Right renal cortex interstitium (tissue), 3 donors: ENCODE measurements at places on chromosomes 1 and 21. TPM values are rescaled to one million over a fixed set of nuclear protein-coding genes. Genes with fewer than 3 reads are reported as not detected.

GRCh38 chr1:6059866-6060265 is 14.2 kb downstream of the KCNAB2 start:
- DNase-seq, result no peak

GRCh38 chr1:15941044-15941840 is 34.7 kb downstream of the ZBTB17 start:
- no peak for DNase-seq

- no peak for DNase-seq
These were observed 153.3 kb upstream of the RUNX1 start for GRCh38 chr21:35202431-35202830.

GRCh38 chr1:43446388-43446740 is 7.4 kb downstream of the HYI start:
- no peak for DNase-seq

DNA sequence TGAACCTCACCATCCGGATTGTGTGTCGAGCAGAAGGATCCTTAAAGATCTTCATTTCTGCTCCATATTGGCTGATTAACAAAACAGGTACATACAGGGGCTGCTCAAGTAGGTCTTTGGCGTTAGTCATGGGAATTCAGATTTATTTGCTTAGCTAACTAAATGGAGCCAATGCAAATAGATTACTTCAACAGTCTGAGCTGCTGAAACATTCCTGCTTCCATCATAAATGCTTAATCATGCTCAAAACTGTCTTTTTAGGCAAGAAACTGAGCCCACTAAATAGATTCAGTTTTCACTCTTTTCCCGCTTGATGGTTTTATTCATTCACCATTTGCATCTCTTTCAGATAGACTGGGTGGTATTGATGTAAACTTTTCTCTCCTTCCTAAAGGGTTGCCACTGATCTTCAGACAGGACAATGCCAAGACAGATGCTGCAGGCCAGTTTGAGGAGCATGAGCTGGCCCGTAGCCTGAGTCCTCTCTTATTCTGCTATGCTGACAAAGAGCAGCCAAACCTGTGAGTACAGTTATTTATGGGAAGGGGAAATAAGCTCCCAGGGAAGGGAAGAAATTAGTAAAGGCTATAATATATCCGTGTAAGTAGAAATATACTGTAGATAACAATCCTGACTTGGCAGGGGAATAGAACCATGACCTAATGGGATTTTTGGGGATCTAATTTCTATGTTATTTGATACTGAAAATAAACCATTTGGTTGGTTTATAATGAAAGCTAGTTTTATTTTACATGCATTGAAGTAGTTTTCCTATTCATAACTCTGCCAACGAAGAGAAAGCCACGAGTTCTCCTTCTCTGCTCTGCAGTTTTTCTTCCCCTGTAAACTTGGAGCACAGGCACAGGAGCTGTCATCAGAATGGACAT is 126.4 kb downstream of the VPS13D start:
- DNase-seq, result no peak

- no peak for DNase-seq
These were observed 4.0 kb downstream of the PGLYRP4 start for GRCh38 chr1:153344718-153345025.

GRCh38 chr1:116949213-116949985 is 39.7 kb downstream of the PTGFRN start:
- DNase-seq, result no peak

GRCh38 chr1:6385488-6386191 is 7.9 kb downstream of the ACOT7 start:
- DNase-seq, result no peak

DNA sequence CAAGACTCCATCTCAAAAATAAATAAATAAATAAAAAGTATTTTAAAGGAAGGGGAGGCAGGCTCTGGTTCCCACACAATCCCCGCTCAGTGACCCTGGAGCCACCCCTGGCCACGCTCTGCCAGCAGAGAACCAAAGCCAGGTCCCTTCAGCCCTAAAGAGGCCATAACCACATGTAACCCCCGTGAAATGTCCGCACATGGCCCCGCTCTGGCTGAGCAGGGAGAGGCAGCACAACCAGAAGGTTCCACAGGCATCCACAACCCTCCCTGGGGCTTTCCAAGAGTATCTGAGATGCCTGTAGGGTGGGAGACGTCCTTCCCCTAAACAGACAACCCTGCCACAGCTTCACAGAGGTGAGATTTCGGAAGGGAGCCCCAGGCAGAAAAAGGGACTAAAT is 1.4 kb upstream of the ARF1 start:
- DNase-seq, result no peak

DNA sequence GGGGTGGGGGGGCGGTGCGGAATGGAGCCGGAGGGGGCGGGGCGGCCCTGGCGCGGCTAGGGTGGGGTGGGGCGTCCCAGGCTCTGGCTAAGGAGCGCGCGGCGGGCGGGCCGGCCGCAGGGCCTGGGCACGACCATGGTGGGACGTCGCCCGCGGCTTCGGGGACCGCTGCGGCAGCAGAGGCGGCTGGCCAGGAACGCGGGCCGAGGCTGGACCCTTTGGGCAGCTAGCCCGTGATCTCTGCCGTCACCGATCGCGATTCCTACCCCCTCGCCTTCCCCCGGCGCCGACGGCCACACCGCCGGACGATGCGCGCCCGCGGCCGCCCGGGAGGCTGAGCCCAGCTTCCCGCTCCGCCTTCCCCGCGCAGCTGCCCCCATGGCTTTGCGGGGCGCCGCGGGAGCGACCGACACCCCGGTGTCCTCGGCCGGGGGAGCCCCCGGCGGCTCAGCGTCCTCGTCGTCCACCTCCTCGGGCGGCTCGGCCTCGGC is at the start of gene MAP3K21:
Gene MAP3K21 (plus strand): TSS at position 74 of the 491 bp plus-strand sequence. CDS start 305 bp downstream, at position 379.
- DNase-seq, result no peak

GRCh38 chr1:224726441-224727182 is 110.5 kb downstream of the CNIH3 start:
- DNase-seq, result no peak

Gene IFI6
- 24.0 TPM for polyA plus RNA-seq

Gene A3GALT2
- not detected for polyA plus RNA-seq

Gene GCSAML
- polyA plus RNA-seq, result 0.71 TPM

Gene CHODL
- polyA plus RNA-seq, result 37.1 TPM

Gene FABP3
- 87.8 TPM for polyA plus RNA-seq

Gene NPHS2
- 527 TPM for polyA plus RNA-seq
